ENCODE measurements at places on chromosomes 13 and 19.

- no peak for DNase-seq
Measured at GRCh38 chr13:36341718-36342117, 4.5 kb downstream of the SPART start.

- no peak for DNase-seq
Measured at GRCh38 chr13:27289011-27289665, 18.5 kb downstream of the RASL11A start.

- DNase-seq, result no peak
Measured at GRCh38 chr13:97852181-97852874, 101.1 kb upstream of the IPO5 start.

GRCh38 chr13:100458673-100459072 is 129.9 kb downstream of the GGACT start:
- no peak for DNase-seq

- no peak for DNase-seq
Measured at GRCh38 chr19:39802958-39803357, 24.3 kb downstream of the LEUTX start.

GRCh38 chr13:28031896-28032288 is 43.4 kb upstream of the URAD start:
- DNase-seq, result no peak

DNA sequence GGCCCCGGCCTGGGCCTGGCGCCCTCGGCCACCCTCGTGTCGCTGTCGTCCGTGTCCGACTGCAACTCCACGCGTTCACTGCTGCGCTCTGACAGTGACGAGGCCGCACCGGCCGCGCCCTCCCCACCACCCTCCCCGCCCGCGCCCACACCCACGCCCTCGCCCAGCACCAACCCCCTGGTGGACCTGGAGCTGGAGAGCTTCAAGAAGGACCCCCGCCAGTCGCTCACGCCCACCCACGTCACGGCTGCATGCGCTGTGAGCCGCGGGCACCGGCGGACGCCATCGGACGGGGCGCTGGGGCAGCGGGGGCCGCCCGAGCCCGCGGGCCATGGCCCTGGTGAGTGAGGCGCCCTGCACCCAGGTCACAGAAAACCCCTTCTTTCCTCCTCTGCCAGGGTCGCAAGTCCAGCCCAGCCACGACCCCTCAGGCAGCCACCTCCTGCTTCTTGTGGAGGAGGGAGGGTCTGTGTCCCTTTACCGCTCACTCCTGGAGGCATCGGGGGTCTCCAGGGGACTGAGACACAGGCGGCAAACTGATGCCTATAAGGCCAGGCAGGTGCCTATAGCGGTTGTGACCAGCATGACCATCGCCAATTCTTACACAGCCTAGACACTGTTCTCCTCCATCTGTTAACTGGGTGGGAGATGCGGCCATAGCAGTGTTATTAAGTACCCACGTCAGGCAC is 4.2 kb downstream of the TTC9B start:
- DNase-seq, result no peak

GRCh38 chr13:21171420-21171819 is 4.9 kb downstream of the SKA3 start:
- no peak for DNase-seq

GRCh38 chr13:81610644-81611043 is 1269.7 kb upstream of the SPRY2 start:
- DNase-seq, result no peak

- no peak for DNase-seq
Measured at GRCh38 chr19:10762656-10763055, 44.8 kb downstream of the DNM2 start.

DNA sequence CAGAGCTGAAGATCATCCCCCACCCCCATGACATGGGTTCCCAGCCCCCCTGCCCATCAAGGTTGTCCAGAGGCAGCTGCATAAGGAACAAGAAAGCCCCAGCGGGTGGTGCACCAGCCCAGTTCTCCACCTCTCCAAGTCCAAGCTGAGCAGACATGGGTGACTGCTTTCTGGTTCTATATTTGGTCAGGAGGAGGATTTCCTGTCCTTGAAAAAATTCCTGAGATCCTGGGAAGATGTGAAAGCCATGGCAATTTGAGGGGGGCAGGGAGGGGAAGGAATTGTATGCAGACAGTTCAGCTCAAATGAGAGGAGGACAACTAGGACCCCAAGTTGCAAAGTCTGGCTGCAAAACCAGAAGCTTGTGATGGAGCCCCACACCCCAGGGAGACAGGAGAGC is 55.4 kb upstream of the ADGRE5 start:
- no peak for DNase-seq

DNA sequence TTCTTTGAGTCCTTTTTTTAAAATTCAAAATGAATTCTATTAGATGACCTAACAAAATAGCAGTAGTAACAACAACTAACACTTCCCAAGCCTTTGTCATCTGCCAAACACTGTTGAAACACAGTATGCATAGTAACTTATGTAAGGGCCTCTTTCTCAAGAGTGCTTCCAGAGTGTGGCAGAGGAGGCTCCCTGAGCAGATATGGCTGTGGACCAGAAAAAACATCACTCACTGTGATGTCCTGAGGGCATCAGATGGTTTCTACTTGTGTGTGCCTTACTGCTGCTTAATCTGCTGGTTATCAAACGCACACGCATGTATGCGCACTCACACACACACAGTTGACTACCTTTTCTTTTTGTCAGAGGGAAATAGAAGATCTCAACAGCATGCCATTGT is 110.8 kb downstream of the DLEU7 start:
- no peak for DNase-seq

GRCh38 chr19:3027292-3027691 is 1.8 kb downstream of the TLE2 start:
- DNase-seq, result no peak

DNA sequence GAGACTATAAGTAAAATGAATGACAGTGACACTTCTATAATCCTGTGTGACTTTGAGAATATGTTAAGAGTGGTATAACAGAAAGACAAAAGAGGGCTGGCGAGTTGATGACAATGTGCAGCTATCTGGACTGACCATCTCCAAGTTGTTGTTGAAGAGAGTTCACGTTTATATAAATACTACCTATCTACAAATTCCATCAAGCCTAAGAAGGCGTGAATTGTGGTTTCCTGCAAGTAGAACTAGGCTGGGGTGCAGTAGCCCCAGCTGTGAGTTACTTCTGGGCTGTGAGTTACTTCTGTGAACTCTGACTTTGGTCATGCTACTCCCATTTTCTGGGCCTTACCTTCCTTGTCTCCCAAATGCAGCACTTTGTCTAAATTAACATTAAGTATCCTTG is 561.0 kb downstream of the TBC1D4 start:
- DNase-seq, result no peak

GRCh38 chr19:45348367-45349125 is 8.0 kb downstream of the KLC3 start:
- no peak for DNase-seq

GRCh38 chr19:10226376-10227025 is 4.6 kb downstream of the S1PR2 start:
- DNase-seq, result no peak

- no peak for DNase-seq
Measured at GRCh38 chr19:7069904-7070226, 362 bp downstream of the ZNF557 start.
